ENCODE measurements at places on chromosomes 1 and 21. TPM values are rescaled to one million over a fixed set of nuclear protein-coding genes. Genes with fewer than 3 reads are reported as not detected.

- DNase-seq: no peak
Measured at GRCh38 chr21:42127164-42128150, 56.3 kb downstream of the UMODL1 start.

GRCh38 chr21:45382697-45382997, 22.3 kb upstream of the COL18A1 start:
- DNase-seq: no peak

- DNase-seq: no peak
Measured at GRCh38 chr1:184031409-184032107, 6.0 kb downstream of the COLGALT2 start.

DNA sequence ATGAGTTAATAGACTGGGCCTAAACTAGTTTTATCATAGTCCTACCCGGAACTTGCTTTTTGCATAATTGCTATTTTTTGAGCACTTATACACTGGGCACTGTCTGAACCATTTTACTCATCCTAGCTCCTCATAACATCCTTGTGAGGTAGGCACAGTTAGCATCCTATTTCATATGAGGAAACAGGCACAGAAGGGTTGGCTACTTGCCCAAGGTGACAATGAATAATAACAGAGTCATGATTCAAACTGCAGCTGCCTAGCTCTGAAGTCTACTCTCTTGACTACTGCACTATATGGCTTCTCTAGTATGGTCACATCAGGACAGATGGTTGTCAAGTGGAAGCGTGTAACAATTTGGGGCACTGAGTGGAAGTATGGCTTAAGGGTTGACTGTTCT, 18.2 kb upstream of the RC3H1 start:
- peak; percentile 89 for DNase-seq

GRCh38 chr1:20344738-20345137, 54.1 kb downstream of the VWA5B1 start:
- DNase-seq: no peak

DNA sequence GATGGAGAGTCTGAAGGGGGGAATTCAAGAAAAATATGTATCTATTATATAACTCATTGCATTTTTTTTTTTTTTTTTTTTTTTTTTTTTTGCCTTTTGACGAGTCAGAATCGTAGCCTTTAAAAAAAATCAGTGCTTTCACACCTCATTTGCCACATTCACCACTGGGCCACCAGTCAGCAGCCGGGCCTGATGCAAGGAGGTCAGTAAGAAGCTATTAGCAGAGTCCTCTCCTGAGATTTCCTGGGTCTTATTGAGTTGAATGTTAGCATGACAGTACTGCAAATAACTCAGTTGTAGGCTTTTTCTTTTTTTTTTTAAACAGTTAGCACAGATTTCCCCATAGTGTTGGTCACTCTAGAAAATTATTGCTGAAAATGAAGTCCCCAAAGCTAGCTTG, 139.8 kb downstream of the SPATA17 start:
- DNase-seq: no peak

DNA sequence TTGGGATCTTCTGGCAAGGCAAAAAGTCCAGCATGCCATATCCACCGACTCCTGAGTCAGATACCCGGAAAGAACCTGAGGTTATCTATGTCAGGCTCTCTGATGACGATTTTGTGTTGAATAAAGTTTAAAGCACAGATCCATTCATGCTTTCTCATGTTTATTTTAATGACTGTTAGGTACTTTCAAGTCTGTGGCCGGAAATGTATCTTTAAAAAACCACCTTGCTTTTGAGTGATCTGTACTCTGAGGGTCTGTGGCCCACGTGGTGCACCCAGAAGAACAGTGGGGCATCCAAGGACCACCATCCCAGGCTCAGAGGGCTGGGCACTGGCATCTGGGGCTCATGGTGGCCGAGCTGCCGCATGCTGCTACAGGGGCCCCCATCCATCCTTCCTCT, 30.1 kb upstream of the VASH2 start:
- DNase-seq: no peak

GRCh38 chr1:153389401-153389800, 1.5 kb downstream of the S100A8 start:
- no peak for DNase-seq

DNA sequence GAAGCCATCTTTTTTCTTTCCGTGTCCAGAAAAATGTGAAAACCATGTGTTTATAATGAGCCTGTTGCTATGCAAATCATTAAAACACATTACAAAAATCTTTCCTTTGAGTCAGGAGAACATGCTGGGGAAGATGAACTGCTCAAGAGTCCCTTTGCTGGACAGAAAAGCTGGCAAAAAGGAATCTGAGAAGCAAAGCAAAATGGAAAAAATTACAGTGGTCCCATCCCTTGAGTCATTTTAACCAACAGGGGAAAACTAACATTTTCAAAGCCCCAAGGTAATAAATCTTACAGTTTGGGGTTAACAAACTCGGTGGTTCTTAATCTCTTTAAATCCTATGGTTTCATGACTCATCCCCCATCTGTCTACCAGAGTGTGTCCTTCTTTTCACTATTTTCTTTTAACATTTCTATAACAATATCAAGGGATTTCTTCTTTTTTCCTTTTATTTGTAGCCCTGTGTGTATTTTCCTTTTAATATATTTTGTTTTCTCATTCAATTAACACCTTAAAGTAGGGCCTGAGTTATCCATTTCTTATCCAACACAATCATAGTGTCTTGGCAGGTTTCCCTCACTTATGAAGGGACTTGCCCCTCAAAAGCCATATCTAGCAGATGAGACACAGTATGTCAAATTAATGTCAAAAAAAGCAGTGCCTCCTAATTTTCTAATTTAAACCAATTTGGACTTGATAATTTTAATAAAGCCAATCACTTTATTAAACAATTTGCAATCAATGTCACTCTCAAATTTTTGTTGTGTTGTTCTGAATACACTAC, 105.4 kb downstream of the PTPN14 start:
- peak; percentile 78 for DNase-seq

The CRP gene
- not detected for total RNA-seq

The CYP4A11 gene
- not detected for total RNA-seq

Measured in mammary epithelial cell (primary cell).